ENCODE measurements at places on chromosomes 7 and 10. TPM values are rescaled to one million over a fixed set of nuclear protein-coding genes. Genes with fewer than 3 reads are reported as not detected.

The DNMBP gene
- total RNA-seq: 15.2 TPM

The LRGUK gene
- 2.6 TPM for total RNA-seq

The GNGT1 gene
- total RNA-seq: not detected

The GIMAP8 gene
- total RNA-seq: 0.14 TPM

The EBLN1 gene
- not detected for total RNA-seq

The CXCL12 gene
- total RNA-seq: 6.3 TPM

The RPEL1 gene
- total RNA-seq: 0.18 TPM

The CAV1 gene
- total RNA-seq: 113 TPM

The SPDYE16 gene
- total RNA-seq: 1.6 TPM

The FBXL13 gene
- total RNA-seq: 10.9 TPM

The WNT8B gene
- 0.83 TPM for total RNA-seq

The PPP1R17 gene
- 27.6 TPM for total RNA-seq

The PYROXD2 gene
- 12.3 TPM for total RNA-seq

The FAM13C gene
- 10.6 TPM for total RNA-seq

The MRLN gene
- total RNA-seq: not detected

The SPDYE2B gene
- total RNA-seq: 3.2 TPM

The FLNC gene
- 1.7 TPM for total RNA-seq

The SLC26A3 gene
- total RNA-seq: not detected

The CLDN4 gene
- total RNA-seq: 1.7 TPM

The FOXP2 gene
- total RNA-seq: 10.5 TPM

The OPN1SW gene
- total RNA-seq: not detected

The SFRP4 gene
- 0.08 TPM for total RNA-seq

The INA gene
- total RNA-seq: 36.4 TPM

The IFIT1B gene
- total RNA-seq: 0.55 TPM

The ZNF804B gene
- 0.09 TPM for total RNA-seq

The CAMK1D gene
- total RNA-seq: 5.6 TPM

The TLL2 gene
- total RNA-seq: 1.2 TPM

The FXYD4 gene
- not detected for total RNA-seq

The AGAP5 gene
- total RNA-seq: 10.6 TPM

The LIPM gene
- not detected for total RNA-seq

The PLCE1 gene
- total RNA-seq: 2.5 TPM

The SKIDA1 gene
- total RNA-seq: 14.2 TPM

The SYT15B gene
- total RNA-seq: 0.46 TPM

The TNRC18 gene
- total RNA-seq: 11.4 TPM

The LRRTM3 gene
- 0.40 TPM for total RNA-seq

The UPK3B gene
- total RNA-seq: 0.20 TPM

The LZTS2 gene
- 18.3 TPM for total RNA-seq

The SPDYE6 gene
- total RNA-seq: 0.56 TPM

Data from motor neuron (in vitro differentiated cells).